ENCODE measurements at places on chromosomes 7 and 10.

- DNase-seq = no peak
Measured at GRCh38 chr10:1556496-1556895, 180.8 kb downstream of the ADARB2 start.

- DNase-seq = no peak
Measured at GRCh38 chr7:43621729-43622448, 39.0 kb downstream of the STK17A start.

GRCh38 chr10:82982110-82982608, 1107.2 kb downstream of the NRG3 start:
- no peak for DNase-seq

DNA sequence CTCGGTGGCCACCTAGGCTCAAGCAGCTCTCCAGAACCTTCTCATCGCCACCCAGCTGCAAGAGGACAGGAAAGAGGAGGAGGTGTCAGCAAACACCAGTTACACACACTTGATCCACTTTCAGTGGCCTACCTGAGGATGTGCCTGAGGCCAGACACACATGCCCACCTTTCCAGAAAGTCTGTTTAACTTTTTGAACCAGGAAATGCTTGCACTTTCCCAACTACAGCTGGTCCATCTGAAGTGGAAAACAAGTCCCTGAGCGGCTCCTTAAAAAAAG, 15.7 kb upstream of the CYREN start:
- no peak for DNase-seq

- no peak for DNase-seq
Measured at GRCh38 chr10:86970162-86970981, 2.1 kb downstream of the ADIRF start.

GRCh38 chr10:50937230-50937907, 51.9 kb upstream of the A1CF start:
- no peak for DNase-seq

DNA sequence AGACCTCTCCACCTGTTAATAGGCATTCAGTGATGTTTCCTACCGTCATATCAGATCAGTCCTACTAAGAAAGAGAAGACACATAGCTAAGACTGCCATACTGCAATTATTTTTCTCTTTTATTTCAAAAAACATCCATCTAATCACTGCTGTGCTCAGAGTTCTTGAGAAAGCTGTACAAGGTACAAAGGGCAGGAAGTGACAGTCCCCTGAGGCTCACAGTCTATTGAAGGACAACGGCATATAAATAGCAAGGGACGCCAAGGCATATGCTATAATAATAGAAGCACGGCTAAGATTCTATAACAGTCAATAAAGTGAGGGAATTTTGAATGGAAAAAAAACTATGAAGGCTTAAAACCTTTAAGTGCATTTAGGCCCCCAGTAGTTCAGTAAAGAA, 415.3 kb upstream of the NRP1 start:
- DNase-seq = no peak

- no peak for DNase-seq
Measured at GRCh38 chr7:13742811-13743210, 246.7 kb downstream of the ETV1 start.

DNA sequence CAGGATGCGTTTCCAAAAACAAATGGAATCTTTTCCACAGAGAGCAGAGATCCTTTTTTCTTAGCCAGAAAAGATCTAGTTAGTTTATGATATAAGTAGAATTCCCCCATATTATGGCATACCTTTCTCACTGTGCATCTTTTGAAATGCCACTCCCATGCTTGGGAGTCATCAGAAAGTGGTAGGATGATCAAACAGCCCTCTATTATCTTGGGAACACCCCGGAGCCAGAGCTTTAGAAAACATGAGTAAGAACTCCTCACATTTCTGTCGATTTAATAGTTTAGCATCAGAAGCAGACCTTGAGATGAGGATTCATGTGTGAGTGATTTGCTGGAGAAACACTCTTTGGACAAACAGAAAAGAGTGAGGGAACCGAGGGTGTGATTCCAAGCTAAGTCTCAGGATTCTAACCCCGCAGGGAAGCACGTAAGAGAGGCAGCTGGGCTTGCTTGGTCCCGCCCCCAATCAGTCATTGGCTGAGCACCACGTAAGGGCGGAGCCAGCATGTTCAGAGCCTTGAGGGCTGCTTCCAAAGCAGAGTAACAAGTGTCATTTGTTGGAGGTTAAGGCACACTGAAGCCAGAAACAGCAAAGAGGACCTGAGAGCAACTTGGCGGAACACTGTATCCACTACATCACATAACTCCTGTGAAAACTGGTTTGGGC, 43.7 kb upstream of the NXPH1 start:
- DNase-seq = no peak

DNA sequence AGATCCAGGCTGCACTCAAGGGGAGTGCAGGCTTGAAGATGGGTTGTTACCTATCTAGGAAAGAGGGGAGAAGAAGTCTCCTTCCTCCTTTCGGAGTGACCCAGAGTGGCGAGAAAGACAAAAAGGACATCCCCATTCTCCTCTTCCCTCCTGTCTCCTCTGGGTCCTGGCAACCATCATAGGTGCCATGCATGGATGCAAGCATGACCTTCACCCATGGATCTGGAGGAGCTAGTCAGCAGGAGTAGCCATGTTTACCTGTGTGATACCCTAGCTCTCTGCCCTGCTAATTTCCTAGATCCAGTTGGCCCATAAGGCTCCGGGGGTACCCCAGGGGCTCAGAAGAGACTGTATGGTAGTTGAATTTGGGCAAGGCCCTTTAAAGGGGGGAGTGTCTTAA, 17.2 kb upstream of the CROT start:
- DNase-seq = no peak

DNA sequence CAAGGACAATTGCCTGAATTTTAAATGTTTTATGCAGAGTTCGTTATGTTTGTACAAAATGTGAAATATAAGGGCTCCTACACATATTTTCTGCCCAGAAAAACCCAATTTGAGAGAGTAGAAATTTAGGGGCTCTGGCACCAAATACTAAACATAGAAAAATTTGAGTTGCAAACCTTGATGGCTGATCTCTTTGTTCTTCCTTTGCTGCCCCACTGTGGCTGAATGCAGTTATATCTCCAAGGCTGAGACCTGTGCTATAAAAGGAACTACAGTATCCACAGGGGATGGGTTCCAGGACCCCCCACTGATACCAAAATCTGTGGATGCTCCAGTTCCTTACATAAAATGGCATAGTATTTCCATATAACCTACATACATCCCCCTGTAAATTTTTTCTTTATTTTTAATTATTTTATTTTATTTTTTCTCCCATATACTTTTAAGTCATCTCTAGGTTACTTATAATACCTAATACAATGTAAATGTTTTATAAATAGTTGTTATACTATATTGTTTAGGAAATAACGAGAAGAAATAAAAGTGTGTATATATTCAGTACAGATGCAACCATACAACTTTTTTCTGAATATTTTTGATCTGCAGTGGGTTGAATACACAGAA, 22.5 kb downstream of the CFAP43 start:
- DNase-seq = no peak

DNA sequence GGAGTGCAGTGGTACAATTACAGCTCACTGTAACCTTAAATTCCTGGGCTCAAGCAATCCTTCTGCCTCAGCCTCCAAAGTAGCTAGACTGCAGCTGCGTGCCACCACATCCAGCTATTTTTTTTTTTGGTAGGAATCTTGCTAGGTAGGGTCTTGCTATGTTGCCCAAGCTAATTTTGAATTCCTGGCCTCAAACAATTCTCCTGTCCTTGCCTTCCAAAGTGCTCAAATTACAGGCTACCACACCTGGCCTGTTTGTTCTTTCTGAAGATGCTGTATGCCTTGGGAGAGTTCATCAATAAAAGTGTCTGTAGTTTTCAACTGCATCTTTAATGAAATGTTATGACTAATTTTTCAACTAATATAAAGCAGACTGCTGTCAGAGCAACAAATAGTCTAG, 452 bp downstream of the SAMD9 start:
- no peak for DNase-seq

- no peak for DNase-seq
Measured at GRCh38 chr10:132442636-132443035, 45.6 kb downstream of the PWWP2B start.

GRCh38 chr10:130079614-130080460, 30.8 kb downstream of the C10orf143 start:
- no peak for DNase-seq

DNA sequence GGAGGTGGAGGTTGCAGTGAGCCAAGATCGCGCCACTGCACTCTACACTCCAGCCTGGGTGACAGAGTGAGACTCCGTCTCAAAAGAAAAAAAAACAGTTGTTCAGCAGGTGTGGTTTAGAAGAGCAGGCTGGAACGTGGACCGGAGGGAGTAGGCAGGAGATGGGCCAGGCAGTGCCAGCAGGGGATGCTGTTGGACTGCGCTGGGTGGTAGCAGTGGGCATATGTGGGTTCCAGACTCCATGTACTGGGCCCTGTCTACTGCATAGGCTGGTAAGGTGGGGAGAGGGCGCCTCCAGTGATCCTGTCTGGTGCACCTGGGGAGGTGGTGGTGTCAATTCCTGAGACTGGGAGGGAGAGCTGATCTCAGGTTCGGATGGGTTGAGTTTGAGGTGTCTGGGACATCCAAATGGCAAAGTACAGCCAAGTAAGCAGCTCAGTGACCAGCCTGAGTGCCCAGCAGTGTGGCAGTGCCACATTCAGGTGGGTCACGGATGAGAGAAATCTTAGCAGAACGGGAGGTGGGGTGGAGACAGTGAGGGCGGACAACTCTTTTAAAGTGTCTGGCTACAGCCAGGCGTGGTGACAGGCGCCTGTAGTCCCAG, 25.9 kb downstream of the SFXN4 start:
- DNase-seq = peak; percentile 54

DNA sequence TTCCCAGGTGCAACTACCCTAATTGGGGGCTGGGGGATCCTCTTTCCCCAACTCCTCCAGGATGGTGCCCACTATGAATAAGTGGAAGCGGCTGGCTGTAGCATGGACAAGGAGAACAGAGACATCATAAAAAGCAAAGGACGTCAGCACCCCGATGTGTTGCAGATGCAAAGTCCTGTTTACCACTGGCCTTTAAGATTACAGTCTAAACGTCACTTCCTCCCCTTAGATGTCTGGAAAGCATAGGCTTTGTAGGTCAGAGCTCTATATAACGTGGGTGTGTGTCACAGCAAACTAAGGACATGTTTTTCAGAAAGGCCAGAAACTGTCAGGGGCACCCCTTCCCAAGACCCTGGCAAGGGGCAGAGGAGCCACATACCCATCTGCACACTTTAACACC, 7.9 kb downstream of the COBL start:
- no peak for DNase-seq

DNA sequence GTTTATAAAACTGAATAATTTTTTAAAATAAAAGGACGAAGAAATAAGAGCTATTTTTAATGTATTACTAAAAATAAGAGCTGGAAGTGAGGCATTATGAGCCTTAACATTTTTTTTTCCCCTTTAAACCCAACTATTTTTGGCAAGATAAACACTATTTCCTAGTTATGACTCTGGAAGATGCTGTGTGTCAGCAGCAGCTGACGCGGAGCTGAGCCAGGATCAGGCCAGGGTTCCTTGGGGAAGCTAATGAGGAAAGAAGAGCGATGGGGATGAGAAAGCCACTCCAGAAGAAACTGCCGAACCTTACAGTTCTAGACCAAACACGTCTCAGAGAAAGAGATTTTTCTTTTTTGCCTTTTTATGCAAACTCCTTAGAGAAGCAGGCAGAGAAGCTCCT, 85.9 kb downstream of the USP6NL start:
- no peak for DNase-seq

GRCh38 chr7:19692111-19692828, 16.6 kb downstream of the POLR1F start:
- no peak for DNase-seq

DNA sequence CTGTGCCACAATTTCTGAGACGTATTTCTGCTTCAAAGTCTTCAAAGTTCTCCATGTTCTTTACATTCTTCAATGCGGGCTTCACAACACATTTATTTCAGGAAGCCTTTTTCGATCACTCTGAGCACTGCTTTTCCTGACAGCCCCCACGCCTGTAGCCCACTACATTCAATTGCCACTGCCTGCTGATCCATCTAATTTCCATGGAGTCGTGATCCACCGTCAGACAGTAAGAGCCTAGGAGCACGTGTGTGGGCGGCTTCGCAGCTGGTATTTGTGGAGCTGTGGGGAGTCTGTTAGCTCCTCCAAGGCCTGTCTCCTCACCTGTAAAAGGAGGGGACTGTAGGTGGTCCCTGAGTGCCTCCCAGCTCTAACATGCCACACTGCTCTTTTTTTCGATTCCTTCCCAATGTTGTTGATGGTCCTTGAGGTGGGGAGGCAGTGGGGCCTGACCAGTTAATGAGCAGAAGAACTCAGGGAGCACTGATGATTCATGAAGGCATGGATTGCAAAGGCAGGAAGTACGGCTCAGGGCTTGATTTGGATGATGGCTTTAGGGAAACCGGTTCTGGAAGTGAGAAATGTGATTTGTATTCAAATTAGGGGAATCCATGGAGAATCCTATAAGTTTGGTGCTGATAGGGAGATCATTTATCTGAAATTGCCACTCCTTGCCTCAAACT, 401.1 kb upstream of the PODXL start:
- DNase-seq = no peak

- DNase-seq = no peak
Measured at GRCh38 chr10:47104151-47104605, 192.9 kb downstream of the PTPN20 start.

- no peak for DNase-seq
Measured at GRCh38 chr7:110830778-110831177, 260.1 kb upstream of the LRRN3 start.

DNA sequence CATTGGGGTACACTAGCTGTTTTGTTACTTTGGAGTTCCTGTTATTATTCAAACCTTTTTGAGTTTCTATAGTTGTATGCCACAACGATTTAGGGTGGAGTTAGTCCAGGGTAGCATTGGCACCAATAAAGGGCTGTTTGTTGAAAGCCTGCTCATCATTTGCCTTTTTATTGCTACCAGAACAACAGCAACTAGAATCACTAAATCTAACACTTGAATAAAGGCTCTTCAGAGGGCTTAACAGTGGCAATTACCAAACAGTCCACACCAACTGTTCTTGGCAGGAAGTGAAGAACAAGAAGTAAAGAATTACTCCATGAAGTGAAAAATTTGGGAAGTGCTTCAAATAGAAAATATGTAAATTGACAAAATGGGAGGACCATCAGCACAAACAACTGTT, 621.4 kb downstream of the PHTF2 start:
- no peak for DNase-seq

- no peak for DNase-seq
Measured at GRCh38 chr7:35448486-35448885, 194.6 kb upstream of the TBX20 start.

- DNase-seq = no peak
Measured at GRCh38 chr10:89710753-89711152, 9.4 kb downstream of the KIF20B start.

DNA sequence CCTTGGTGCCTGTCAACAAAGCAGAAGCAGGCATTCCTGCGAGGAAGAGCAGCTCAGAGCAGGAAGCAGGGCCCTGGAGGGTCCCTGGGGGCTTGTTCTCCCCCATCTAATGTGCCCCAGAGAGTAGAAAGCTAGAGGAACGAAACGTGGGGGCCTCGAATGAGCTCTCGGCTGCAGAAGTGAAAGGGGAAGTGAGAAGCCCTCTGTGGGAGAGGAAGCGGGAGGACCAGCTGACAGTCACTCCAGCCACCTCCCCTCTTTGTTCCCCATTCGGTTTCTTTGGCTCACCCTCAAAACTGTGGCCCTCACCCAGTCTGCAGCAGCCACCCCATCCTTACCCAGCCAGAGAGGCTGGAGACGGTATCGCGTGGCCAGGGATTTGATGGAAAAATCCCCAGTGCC, 25.0 kb downstream of the C10orf105 start:
- DNase-seq = peak; percentile 81
